Esophagus squamous epithelium (tissue), 5 donors: ENCODE measurements at places on chromosomes 12 and 14. TPM values are rescaled to one million over a fixed set of nuclear protein-coding genes. Genes with fewer than 3 reads are reported as not detected.
A peak's percentile ranks its signal among the peaks of the same experiment; 100 is the strongest.

- H3K36me3 ChIP-seq = no peaks in the 10 kb centered on the region
- peak overlapping the region; percentile 65 for H3K27ac ChIP-seq
- DNase-seq = no peak
- peaks cover 11% of the 10 kb centered on the region for H3K4me1 ChIP-seq
These were observed 147.1 kb downstream of the TMX1 start for GRCh38 chr14:51386983-51387735.

DNA sequence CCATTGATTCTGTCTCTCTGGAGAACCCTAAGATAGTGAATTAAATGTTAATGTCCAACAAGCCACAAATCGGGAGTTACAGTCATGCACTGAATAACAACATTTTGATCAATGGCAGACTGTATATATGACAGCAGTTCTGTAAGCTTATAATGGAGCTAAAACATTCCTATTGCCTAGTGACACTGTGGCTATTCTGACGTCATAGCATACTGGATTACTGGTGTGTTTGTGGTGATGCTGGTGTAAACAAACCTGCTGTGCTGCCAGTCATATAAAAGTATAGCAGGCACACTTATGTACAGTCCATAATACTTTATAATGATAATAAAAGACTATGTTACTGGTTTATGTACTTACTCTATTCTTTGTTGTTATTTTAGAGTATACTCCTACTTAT lies 56.7 kb upstream of the BICD1 start:
- no peak overlapping the region for H3K4me3 ChIP-seq
- no peaks in the 10 kb centered on the region for H3K27me3 ChIP-seq
- no peaks in the 10 kb centered on the region for H3K4me1 ChIP-seq
- no peaks in the 10 kb centered on the region for H3K36me3 ChIP-seq
- DNase-seq = no peak
- H3K27ac ChIP-seq = no peak overlapping the region

DNA sequence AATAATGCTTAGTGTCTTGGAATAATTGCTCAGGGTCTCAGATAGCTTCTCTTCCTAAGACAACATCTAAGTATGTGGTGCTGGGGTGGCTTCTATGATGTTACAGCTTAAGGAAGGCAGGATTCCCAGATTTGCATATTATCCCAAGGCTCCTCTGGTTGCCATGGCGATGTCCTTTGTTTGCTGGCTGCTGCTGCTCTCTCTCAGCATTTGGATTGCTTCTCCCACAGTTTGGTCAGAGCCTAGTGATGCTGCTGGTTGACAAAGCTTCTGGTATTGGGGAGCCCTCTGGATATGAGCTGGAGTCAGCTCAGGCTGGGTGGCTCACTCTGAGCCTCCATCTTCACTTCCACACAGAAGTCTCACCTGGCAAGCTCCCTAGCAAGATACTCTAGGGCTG lies 56.4 kb upstream of the FBXO33 start:
- no peaks in the 10 kb centered on the region for H3K36me3 ChIP-seq
- no peak for DNase-seq
- H3K4me3 ChIP-seq = no peak overlapping the region
- H3K4me1 ChIP-seq = no peaks in the 10 kb centered on the region

DNA sequence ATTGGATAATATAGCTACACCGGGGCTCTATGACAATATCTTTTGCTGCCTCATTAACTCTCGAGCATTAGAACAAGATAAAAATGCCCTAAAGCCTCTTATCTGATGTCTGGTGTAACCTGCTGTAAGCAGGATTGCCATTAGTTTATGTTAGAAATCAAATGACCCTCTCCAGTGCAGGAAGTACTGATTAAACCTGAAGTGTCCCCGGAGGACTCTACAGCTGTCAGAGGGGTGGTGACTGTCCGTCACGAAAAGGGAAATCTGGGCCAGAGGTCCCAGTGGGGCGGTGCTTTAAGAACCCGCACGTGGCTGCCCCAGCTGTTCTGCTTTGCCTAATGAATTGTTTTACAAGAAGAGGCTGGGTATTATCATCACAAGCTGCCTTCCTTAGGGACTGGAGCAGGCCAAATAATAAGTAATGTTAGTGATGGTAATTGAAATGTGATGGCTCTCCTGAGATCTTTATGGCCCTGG lies 55.7 kb downstream of the LIN52 start:
- H3K36me3 ChIP-seq = no peaks in the 10 kb centered on the region
- H3K27ac ChIP-seq = peak overlapping the region; percentile 15
- DNase-seq = no peak
- no peak overlapping the region for H3K4me3 ChIP-seq
- H3K4me1 ChIP-seq = peaks cover 4% of the 10 kb centered on the region
- H3K27me3 ChIP-seq = no peaks in the 10 kb centered on the region

GRCh38 chr12:128699106-128699505 lies 124.7 kb downstream of the SLC15A4 start:
- H3K4me1 ChIP-seq = no peaks in the 10 kb centered on the region
- H3K27me3 ChIP-seq = no peaks in the 10 kb centered on the region
- H3K27ac ChIP-seq = no peak overlapping the region
- H3K4me3 ChIP-seq = no peak overlapping the region
- no peak for DNase-seq

The CAPRIN2 gene
- total RNA-seq = 2.5 TPM

The CNPY2 gene
- 57.0 TPM for total RNA-seq

DNA sequence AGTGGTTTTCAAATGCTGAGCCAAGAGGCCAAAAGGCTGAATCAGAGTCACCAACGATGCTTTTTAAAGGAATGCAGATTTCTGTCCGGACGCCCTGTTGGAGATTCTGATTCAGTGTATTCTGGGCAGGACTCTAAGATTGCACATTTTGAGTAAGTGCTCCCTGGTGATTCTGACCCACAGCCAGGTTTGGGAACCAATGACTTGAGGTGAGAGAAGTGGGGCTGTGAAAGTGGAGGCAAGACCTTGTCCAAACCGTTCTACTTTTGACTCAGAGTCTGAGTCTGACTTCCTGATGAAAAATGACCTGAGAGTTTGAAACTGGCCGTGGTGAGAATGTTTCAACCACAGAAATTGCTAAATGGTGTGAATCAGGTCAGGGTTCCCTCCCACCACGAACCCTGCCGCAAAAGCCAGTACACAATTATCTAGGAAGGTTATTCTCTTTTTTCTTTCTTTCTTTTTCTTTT lies 90.2 kb downstream of the NTN4 start:
- no peak for DNase-seq
- no peak overlapping the region for H3K27ac ChIP-seq
- no peaks in the 10 kb centered on the region for H3K27me3 ChIP-seq
- H3K36me3 ChIP-seq = peaks cover 4% of the 10 kb centered on the region
- no peak overlapping the region for H3K4me3 ChIP-seq

DNA sequence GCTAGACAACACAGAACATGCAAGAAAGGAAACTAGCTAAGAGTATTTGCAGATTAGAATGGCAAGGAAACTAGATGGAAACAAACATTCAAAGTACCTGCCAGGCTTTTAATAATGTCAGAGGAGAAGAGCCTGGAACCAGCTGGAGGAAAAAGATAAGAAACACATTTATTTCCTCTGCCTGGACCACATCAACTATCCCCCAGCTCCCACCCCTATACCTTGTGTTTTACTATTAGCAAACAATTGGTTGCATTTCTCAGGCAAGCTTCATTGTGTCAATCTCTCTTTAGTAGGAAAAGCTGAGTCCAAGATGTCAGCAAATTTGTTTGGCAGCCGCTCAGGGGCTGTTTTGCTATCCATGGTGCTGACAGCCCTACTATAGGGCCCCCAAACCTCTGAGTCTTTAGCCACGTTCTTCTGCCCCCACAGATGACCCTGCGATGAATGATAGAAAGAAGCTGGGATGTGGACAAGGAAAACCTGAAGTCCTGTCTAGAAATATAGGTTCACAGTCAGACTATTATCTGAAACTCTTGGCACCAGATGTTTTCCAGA lies 11.6 kb upstream of the SYNDIG1L start:
- no peaks in the 10 kb centered on the region for H3K36me3 ChIP-seq
- DNase-seq = no peak
- no peaks in the 10 kb centered on the region for H3K27me3 ChIP-seq
- H3K27ac ChIP-seq = no peak overlapping the region

The TAS2R50 gene
- not detected for total RNA-seq
